ENCODE measurements at places on chromosomes 13 and 19.

GRCh38 chr19:34320277-34320676, 44.7 kb upstream of the GPI start:
- DNase-seq: no peak

- DNase-seq: no peak
These were observed 97.2 kb downstream of the SUCLA2 start for GRCh38 chr13:47903836-47904235.

GRCh38 chr13:44715287-44716230, 139.4 kb upstream of the TSC22D1 start:
- no peak for DNase-seq

- DNase-seq: no peak
These were observed 750.3 kb downstream of the OLFM4 start for GRCh38 chr13:53778937-53779336.

- no peak for DNase-seq
These were observed 4.0 kb upstream of the ZNF628 start for GRCh38 chr19:55472463-55472862.

- DNase-seq: no peak
These were observed at the start of gene WTIP for GRCh38 chr19:34480971-34481841. WTIP (plus strand) TSS chr19:34481758; CDS start chr19:34481975, 217 bp downstream.

GRCh38 chr13:109418111-109418510, 368.3 kb downstream of the IRS2 start:
- DNase-seq: no peak

DNA sequence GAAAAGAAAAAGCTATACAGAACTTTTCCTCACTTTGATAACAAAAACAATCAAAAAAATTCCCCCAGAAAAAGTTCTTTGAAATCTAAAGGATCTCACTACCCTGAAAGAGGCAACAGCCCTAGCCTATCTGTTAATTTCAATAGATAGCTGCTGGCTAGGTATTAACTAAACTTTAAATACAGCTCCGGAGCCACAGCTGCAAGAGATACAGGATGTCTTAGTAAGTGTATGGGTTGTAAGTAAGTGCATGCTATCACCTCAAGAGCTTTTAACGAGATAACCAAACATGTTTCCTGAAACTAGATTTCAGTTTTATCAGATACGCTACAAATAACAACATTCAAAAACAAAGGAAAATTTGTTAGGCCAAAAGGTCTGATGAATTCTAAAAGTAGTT, 148.4 kb downstream of the KLF12 start:
- DNase-seq: no peak

DNA sequence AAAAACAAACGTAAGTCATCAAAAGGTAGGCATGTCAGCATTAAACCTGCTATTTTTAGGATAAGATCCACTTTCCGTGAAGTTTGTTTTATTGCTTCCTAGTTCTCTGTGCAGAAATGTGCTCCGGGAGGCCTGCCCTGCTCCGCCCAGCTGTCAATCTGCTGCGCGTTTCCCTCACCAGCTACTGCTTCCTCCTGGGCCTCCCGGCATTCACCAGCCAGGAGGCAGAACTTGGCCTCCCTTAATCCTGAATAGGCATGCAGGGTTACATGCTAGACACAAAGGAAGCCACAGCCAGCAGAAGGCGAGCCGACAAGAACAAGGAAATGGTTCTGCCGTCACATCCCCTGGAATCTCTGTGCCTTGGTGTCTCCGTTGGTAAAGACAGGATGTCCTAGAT, 386.2 kb downstream of the IRS2 start:
- no peak for DNase-seq

DNA sequence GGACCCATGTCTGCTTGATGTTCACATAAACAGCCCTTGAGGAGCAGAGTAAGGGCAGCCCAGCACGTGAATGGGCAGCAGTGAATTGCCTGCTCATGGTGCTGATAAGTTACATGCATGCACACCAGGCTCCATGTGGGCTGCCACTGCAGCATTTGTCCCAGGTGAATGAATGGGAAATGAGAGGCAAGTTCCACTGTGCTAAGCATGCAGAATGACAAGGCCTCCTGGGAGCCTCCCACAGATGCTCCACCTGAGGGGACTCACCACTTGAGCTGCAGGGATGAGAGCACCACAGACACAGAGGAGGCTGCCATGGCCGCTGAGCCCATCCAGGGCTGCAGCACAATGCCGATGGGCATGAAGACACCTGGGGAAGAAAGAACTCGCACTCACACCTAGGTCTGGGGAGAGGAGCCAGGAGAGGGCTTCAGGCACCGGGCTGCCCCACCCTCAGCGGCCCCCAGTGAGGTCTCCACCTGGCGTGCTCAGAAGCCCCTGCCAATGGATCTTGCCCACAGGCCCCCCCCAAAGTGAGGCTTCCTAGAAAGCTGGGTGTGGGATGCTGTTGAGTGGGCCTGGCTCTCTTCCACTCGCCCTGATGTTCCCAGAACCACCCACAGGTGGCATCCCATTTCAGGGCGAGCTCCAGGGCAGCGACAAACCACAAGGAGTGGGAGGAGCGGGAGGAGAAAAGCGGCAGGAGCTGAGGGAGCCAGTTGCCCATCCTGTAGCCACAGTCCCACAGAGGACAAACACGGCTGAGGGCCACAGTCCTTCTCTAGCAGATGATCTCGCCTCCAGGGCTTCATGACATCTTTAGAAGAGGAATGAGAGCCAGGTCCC, 73.8 kb downstream of the CCDC70 start:
- DNase-seq: no peak

- DNase-seq: no peak
These were observed 1.5 kb upstream of the WDR88 start for GRCh38 chr19:33130433-33130832.

DNA sequence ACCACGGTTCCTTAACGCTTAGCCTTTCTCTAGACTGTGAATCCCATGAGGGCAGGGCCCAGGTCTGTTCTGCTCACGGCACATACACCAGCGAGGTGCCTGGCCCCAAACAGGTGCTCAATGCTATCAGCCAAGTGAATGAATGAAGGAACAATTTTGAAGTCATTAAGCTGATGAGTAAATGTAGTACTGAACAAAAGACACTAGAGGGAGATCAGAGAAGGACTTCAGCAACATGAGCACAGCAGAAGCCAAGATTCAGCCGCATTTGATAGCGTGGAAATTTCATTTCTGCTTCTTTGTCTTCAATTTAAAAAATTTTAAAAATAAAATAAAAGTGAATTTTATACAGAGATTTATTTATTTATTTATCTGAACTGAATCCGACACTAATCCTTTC, 20.1 kb upstream of the MYO16 start:
- no peak for DNase-seq

- DNase-seq: no peak
These were observed 13.2 kb downstream of the C19orf44 start for GRCh38 chr19:16509141-16510061.

GRCh38 chr19:5973867-5974635, 3.9 kb downstream of the RANBP3 start:
- DNase-seq: no peak

- DNase-seq: no peak
These were observed 21.1 kb downstream of the PIAS4 start for GRCh38 chr19:4028334-4029246.

DNA sequence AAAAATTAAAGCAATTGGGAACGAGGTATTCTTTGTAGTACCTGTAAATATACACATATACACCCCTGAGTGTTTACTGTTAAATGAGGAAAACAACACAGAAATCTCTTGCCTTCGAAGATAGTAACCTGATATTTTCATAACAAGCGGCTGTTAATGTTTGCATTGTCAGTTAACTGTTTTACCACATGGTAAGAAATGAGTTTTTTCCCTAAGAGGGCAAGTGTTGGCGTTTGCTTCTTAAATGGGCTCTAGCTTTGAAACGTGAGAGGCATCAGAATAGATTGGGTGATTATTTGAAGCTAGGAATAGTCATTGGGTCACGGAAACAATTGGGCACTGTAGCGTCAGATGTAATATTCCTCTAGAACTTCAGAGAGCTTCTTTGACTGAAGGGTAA, 22.0 kb upstream of the UPF3A start:
- no peak for DNase-seq

DNA sequence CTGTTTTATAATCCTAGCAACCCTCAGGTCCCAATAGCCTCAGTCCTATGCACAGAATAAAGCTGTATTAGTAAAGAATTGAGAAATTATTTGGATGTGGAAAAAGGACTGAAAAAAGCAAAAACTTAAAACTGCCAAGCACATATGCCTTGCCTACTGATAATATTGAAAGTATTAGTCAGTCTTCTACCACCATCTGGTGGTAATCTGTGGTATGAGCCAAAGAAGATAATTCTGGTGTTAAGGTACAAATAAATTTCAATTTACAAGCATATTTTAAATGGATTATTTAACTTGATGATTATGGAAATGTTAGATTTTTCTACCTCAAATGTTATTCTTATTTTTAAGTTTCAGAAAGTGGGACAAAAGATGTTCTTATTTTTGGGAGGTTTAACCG, 460.3 kb upstream of the KLHL1 start:
- peak; percentile 27 for DNase-seq

DNA sequence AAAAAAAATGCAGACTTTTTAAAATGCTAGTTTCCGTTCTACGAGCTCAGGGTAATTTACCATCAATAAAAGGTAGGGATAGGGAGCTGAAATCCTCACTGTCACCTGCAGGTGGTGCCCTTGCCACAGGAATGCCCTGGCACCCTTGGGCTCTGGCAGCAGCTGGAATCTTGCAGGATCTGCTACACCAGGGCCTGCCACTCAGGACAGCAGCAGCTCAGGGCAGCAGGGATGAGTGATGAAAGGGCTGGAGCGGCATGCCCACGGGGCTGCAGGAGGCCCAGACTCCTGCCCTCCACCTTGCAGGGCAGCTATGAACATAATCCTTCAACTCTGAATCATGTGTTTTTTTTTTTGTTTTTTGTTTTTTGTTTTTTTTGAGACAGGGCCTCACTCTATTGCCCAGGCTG, 54.0 kb downstream of the GNG7 start:
- DNase-seq: peak; percentile 62

GRCh38 chr19:10625003-10625761, at the start of gene SLC44A2:
SLC44A2 (plus strand) TSS chr19:10625553; CDS start chr19:10625634, 81 bp downstream.
- DNase-seq: no peak

GRCh38 chr13:29887030-29887557, 36.7 kb upstream of the UBL3 start:
- DNase-seq: no peak

DNA sequence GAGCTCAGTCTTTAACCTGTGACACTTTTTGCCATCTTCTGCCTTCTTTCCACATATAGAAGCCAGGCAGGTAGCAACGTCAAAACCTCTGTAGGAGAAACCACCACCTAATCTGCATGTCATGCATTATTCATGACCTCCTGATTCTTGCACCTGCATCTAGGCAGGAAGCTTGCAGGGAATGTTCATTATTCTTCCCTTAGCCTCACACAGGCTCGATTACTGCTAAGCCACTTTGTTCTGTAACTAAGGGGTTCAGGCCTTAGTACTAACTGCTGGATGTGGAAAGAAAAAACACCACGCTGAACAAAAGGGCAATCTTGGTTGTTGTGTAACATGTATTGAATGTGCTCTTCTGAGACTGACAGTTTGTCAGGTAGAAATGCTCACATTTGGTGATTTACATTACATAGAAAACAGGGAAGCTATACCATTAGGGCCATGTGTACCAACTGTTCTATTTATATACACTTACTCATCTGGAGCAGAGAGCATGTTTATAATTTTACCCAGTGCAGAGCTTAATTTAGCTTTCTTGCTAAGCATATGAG, 366.9 kb downstream of the KLF12 start:
- no peak for DNase-seq

- no peak for DNase-seq
These were observed 36.3 kb downstream of the SMIM24 start for GRCh38 chr19:3443840-3444694.

DNA sequence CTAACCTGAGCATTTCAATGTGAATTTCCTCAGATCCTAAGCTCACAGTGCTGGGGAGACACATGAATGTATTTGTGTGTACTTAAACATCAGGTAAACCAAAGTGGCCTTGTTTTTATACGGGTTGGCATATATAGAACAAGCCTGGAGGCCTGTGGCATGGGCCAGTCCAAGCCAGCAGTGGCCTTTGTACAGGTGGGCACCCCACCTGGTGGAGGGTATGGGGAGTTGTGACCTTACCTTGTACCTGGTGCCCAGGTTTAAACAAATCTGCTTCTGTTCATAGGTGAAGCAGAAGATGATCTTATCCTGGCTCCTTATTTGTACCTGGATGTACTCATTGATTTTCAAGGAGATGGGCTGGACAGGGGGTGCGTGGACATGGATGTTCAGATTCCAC, 71.0 kb downstream of the ERICH6B start:
- no peak for DNase-seq

- DNase-seq: no peak
These were observed 27.9 kb downstream of the PLEKHJ1 start for GRCh38 chr19:2207991-2208860.

DNA sequence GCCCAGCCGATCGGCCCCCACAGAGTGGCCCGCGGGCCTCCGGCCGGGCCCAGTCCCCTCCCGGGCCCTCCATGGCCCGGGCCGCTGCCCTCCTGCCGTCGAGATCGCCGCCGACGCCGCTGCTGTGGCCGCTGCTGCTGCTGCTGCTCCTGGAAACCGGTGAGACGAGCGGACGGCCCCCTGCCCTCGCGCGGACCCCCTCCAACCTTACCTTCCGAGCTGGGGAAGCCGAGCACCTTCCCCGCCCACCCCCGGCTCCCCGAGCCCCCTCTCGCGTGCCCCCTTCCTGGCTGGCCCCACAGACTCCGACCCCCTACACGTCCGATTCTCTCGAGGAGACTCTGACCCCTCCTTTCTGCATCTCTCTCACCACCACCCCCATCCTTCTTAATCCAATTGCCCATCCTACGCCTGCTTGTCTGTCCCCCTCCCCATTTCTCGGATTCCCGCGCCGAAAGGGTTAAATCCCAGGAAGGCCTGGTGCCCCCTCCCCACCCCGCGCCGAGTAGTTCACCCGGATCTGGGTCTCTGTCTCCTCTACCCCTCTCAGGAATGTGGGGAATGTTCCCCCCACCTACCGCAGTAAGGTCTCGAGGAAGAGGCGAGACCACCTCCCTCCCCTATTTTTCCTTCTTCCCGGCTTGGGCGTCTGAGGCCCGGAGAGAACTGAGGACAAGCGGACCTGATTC, 502 bp downstream of the NECTIN2 start:
- DNase-seq: no peak

DNA sequence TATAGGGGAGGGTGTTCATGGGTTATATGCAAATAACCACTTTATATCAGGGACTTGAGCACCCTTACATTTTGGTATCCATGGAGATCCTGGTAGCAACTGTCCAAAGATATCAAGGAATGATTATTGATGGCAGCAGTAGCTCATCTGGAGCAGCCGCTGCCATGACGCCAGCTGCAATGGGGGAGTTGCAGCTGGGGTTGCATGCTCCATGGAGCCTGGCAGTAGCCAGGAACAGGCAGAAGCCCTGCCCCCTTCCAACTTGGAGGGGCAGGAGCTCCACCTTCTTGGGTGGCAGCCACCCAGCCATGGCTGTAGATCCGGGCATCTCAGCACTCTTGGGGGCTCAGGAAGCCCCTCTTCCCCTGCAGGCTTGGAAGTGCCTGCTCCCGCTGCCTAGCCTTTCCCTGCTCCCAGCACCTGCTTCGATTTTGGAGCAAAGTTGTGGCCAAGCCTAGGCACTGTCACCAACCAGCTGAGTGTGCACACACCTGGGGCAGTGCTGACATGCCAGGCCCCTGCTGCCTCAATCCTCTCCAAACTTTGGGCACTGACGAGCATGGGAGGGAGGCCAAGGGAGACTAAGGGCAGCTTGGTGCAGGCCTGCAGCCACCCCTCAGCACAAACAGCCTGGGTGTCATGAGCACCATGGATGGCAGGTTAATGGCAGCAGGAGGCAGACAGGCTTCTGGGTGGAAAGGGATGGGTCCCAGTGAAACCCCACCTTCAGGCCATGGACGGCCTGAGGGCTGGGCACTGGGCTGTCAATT, 235.6 kb upstream of the CSNK1A1L start:
- DNase-seq: no peak

All from Panc1 (cell line).